Cardiac septum (tissue), 1 donor: ENCODE measurements at places on chromosomes 16 and 17.

- DNase-seq: peak; percentile 91
Observed at GRCh38 chr17:29617125-29617480, 5.6 kb downstream of the CORO6 start.

GRCh38 chr17:60874772-60875171, 197.1 kb downstream of the BCAS3 start:
- DNase-seq: no peak

GRCh38 chr17:76640550-76641380, 2.8 kb downstream of the ST6GALNAC1 start:
- no peak for DNase-seq

DNA sequence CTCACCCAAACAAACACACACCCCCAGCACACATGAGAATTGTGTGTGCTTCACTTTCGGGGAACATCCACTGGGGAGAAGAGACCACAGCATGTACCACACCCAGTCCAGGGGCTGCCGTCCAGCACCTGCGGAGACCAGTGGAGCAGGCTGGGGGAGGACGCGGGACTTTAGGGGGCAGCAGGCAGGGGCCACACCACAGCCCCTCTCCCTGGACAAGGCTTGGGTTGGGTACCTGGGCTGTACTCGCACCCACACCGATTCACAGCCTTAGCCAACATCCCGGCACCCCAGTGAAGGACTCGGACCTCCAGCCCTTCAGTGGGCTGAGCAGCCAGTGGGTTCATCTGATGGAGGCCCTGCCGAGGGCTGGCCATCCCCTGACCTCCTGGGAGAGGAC, 63.3 kb downstream of the RBFOX3 start:
- no peak for DNase-seq

DNA sequence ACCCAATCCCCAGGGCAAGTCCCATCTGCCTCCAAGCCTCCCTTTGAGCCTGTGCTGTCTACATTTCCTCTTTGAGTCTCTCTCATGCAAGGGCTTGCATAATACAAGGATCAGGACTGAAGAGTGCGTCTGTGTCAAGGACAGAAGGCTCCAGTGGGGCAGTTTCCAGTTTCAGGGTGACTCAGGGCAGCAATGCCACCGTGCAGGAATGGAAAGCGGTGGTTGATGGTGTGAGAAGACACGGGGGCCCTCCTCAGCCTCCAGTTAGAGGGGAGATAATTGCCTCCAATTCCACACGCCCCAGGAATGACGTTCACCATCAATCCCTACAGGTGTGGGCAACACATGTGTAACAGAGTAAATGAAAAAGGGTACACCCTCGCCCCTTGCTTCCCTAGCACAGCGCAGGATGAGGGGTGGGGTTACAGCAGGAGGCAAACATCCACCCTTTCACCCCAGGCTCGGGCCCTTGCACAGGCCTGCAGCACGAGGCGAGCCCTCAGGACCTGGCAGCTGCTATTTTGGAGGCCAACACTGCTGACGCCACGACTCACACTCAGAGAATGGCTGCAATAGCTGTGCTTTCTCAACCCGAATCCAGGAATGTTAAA, 24.8 kb upstream of the SLC25A19 start:
- DNase-seq: no peak

- no peak for DNase-seq
Observed at GRCh38 chr17:2157081-2157480, 102.2 kb downstream of the HIC1 start.

DNA sequence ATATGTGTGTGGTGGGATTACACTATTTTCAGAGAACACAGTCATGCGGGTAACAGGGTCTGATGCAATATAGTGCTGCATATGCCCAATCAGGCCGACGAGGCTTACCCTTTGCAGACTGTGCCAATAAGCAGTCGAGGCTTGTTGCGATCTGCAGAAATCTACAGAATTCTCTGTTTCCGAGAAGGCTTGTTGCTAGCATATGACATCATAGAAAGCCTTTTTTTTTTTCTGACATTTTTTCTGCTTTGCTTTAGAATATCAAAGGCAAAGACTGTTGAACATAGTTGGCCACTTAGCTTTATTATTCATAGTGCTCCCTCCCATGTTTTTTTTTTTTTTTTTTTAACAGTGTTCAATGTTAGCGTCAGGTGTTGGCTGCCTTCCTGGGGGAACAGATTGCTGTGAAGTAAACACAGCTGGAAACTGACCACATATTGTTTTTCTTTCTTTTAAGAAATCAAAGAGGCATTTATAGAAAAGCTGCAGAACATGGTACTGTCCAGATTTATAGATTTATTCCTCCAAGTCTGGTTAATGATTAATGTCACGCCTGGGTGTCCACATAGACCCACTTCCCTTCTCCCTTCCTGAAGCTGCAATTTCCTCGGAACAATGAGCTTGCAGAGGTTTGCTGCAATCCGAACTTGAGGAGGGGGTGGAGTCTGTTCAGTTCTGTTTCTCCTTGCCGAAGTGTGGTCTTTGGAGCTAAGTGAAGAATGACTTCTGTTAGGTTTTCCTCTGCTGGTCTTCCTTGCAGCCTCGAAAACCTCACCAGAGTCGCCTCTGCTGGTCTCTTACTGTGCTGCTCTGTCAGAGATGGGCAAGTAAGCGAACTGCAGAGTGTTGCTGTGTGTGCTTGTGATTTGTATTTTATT, 87.3 kb downstream of the MAP2K6 start:
- peak; percentile 80 for DNase-seq

- DNase-seq: no peak
Observed at GRCh38 chr17:40190197-40191021, 13.1 kb downstream of the RAPGEFL1 start.
